T-cell (primary cell): ENCODE measurements at places on chromosomes 11 and 22. TPM values are rescaled to one million over a fixed set of nuclear protein-coding genes. Genes with fewer than 3 reads are reported as not detected.

Gene TSPO
- 78.4 TPM for total RNA-seq

Gene KCNC1
- total RNA-seq: not detected

Gene TRIM49C
- not detected for total RNA-seq

Gene HNRNPUL2
- total RNA-seq: 67.8 TPM

Gene MAP6
- 0.30 TPM for total RNA-seq

Gene OR51E2
- not detected for total RNA-seq

DNA sequence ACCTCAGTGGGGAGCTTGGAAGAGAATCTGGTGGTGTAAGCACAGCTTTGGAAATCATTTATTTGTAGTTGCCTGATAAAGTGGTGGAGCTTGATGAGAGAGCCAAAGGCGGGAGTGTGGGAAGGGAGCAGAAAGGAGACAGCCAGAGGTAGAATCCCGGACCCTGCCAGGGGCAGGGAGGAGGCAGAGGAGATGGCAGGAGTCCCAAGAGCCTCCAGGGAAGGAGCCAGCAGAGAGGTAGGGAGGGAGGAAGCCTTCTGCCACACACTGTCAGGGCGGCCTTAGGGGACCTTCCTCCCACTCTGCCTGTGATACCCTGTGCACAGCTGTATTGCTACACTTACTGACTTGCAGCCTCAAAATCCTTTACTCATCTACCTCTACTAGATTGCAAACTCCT lies 15.4 kb downstream of the SCUBE2 start:
- H3K27me3 ChIP-seq: no peaks in the 10 kb centered on the region
- no peak overlapping the region for H3K4me3 ChIP-seq
- H3K36me3 ChIP-seq: no peaks in the 10 kb centered on the region
- no peak overlapping the region for H3K27ac ChIP-seq
- H3K4me1 ChIP-seq: no peaks in the 10 kb centered on the region

GRCh38 chr11:9980931-9981330 lies 313.1 kb downstream of the SBF2 start:
- H3K4me3 ChIP-seq: no peak overlapping the region
- peaks cover 5% of the 10 kb centered on the region for H3K4me1 ChIP-seq
- no peak overlapping the region for H3K27ac ChIP-seq
- no peaks in the 10 kb centered on the region for H3K27me3 ChIP-seq
- no peak for DNase-seq
- H3K36me3 ChIP-seq: no peaks in the 10 kb centered on the region

DNA sequence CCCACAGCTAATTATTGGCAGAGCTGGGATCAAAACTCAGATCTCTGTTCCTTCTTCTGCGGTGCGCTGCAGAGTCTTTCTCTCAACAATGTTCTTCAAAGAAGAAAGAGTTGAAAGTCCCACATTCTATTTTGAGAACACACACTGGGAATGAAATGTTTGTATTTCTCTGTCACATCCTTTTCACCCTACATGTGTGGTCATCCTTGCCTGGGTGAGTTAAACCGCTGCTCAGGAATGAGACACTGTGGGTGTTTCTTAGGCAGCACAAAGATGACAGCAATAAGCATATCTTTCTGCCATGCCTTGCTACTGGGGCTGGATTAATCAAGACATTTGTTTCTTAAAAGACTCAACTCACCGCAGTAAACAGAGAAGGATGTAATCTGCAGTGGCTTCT lies 222.6 kb downstream of the LARGE1 start:
- no peaks in the 10 kb centered on the region for H3K4me1 ChIP-seq
- no peak for DNase-seq
- H3K36me3 ChIP-seq: no peaks in the 10 kb centered on the region
- no peak overlapping the region for H3K27ac ChIP-seq

DNA sequence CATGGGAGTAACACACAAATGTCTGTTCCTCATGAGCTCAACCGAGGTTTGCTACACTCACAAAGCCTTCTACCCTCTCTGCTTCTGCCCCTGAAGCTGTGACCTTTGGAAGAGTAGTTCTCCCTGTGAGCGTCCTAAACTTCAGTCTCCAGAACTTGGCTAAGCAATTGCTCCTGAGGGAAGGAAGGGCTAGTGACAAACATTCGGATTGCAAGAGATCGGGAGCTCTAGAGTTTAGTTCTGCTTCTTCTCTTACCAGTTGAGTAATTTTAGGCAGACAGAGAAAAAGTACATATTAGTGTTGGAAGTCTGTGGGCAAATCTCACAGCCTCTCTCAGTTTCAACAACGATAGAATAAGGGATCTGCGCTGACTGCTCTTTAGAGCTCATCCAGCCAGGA lies 27.3 kb upstream of the ELF5 start:
- no peaks in the 10 kb centered on the region for H3K36me3 ChIP-seq
- no peak overlapping the region for H3K27ac ChIP-seq
- H3K27me3 ChIP-seq: no peaks in the 10 kb centered on the region
- DNase-seq: no peak

- DNase-seq: no peak
- peaks cover 12% of the 10 kb centered on the region for H3K36me3 ChIP-seq
- H3K4me1 ChIP-seq: peaks cover 10% of the 10 kb centered on the region
- H3K27me3 ChIP-seq: no peaks in the 10 kb centered on the region
- no peak overlapping the region for H3K27ac ChIP-seq
Observed at GRCh38 chr11:57527056-57527631, 3.4 kb downstream of the TIMM10 start.

- H3K4me3 ChIP-seq: no peak overlapping the region
- H3K27ac ChIP-seq: no peak overlapping the region
- peaks cover 13% of the 10 kb centered on the region for H3K27me3 ChIP-seq
- no peaks in the 10 kb centered on the region for H3K4me1 ChIP-seq
Observed at GRCh38 chr11:59183771-59184170, 11.8 kb downstream of the DTX4 start.

DNA sequence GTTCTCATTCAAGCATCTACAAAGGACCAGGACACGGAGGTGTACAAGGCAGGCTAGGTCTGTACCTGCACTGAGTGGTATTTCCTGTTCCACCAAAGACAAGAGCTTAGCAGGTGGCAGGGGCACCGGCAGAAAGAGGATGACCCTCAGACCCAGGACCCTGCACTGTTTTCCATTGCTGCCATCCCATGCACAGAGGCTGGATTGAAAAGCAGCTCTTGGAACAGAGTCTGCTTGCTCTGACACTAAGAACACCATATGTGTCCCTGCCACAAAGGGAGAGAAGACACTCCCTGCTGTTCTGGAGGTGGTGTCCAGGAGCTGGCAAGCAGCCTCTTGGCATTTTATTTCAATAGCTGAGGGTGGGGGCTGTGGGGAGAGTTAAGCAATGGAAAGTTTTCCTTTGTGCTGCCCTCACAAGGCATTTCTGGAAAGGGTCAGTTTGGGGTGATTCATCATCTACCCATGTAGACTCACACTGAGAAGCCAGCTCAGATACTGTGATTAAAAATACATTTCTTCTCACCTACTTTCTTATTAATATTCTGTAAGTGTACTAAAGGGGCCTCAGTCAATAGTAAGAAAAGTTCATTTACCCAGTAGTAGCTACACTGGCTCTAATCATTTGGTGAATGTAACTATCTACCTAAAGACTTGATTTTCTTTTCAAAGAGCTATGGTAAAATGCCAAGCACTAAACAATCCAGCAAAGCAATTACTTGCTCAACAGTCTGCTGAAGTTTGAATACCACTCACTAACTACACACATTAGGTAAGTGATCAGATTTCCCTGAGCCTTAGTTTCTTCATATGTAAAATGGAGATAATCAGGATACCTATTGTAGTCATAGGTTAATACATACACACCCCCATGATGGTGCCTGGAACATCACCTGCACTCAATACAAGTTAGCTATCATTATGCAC lies 55.2 kb downstream of the SLC1A2 start:
- H3K36me3 ChIP-seq: no peaks in the 10 kb centered on the region
- H3K4me3 ChIP-seq: no peak overlapping the region
- no peak overlapping the region for H3K27ac ChIP-seq
- no peaks in the 10 kb centered on the region for H3K4me1 ChIP-seq

DNA sequence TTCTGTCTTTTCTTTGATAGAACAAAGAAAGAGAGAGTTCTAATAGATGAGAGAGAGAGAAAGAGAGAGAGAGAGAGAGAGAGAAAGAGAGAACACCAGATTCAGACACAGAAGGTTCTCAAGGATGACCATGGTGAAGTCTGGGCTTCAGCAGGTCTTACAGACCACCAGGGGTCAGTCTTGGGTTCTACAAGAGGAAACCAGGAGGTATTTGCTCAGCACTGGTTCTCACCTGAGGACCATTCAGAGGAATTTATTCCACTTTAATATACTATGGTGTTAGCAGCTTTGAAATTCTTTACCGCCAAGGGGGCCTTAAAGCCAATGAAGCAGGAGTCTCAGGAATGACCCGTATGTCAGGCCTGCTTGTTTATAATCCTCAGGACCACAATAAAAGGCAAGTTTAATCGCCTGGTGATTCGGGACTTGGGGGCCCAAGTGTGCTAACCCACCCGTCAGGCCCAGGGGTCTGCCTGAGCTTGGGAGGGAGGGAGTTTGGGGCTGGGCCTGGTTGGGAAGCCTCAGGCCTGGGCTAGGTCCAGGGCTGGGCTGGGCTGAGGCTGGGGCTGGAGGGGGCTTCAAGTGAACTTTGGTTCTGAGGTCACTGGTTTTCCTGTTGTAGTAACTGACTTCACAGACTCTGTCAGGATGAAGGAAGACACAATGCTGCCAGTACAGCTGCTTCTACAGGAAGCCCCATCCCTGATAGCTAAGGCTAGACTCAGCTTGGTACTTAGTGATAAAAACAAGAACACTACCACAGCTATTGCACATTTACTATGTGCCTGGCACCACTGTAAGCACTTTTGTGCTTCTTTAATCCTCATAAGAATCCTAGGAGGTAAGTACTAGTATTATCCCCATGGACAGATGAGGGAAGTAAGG lies 179.2 kb upstream of the ZBED5 start:
- no peaks in the 10 kb centered on the region for H3K36me3 ChIP-seq
- H3K27me3 ChIP-seq: peaks cover 2% of the 10 kb centered on the region
- DNase-seq: no peak

DNA sequence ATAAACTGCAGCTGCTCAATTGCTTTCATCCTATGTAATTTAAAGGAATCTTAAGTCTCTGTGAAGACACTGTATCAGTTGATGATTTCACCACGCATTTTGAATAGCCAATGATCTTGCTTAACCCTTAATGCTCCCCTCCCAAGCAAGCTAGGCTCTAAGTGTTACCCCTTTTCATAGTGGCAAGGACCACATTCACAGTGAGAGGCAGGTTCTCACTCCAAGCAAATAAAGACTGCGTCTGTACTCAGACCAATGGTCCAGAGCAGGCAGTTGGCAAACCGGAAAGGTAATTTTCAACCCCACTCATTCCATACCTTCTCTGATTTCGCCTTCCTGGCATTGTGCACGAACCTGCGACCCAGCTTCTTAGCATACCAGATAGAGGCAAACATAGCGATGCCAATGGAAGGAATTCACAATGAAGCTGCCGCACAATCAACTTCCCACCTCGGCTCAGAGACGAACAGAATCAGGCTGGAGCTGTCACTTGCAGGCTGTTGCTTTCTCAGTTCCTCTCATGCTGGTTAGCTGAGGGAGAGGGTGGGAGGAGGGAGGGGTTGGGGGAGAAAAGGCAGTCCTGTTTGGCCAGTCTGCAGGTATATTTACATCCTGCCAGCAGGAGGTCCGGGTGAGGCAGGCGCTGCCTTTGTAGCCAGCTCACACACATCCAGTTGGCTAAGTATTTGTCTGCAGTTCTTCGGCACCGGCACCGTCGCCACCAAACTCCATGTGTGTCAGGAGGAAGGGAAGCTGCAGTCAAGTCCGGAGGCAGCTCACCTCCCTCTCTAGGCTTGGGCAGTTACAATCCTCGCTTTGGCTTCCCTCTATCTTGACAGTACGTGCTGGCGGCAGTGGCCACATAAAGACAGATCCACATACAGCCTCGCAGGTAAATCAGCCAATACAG lies 1151.2 kb upstream of the CCDC90B start:
- no peak for DNase-seq
- H3K4me3 ChIP-seq: no peak overlapping the region
- no peaks in the 10 kb centered on the region for H3K36me3 ChIP-seq
- H3K4me1 ChIP-seq: no peaks in the 10 kb centered on the region
- H3K27ac ChIP-seq: no peak overlapping the region
- H3K27me3 ChIP-seq: no peaks in the 10 kb centered on the region

GRCh38 chr22:50270666-50271394 lies 650 bp upstream of the MAPK11 start:
- peaks cover 44% of the 10 kb centered on the region for H3K4me1 ChIP-seq
- peaks cover 29% of the 10 kb centered on the region for H3K27me3 ChIP-seq
- peak overlapping the region; percentile 71 for H3K4me3 ChIP-seq
- H3K36me3 ChIP-seq: no peaks in the 10 kb centered on the region
- no peak overlapping the region for H3K27ac ChIP-seq
- DNase-seq: peak; percentile 69

DNA sequence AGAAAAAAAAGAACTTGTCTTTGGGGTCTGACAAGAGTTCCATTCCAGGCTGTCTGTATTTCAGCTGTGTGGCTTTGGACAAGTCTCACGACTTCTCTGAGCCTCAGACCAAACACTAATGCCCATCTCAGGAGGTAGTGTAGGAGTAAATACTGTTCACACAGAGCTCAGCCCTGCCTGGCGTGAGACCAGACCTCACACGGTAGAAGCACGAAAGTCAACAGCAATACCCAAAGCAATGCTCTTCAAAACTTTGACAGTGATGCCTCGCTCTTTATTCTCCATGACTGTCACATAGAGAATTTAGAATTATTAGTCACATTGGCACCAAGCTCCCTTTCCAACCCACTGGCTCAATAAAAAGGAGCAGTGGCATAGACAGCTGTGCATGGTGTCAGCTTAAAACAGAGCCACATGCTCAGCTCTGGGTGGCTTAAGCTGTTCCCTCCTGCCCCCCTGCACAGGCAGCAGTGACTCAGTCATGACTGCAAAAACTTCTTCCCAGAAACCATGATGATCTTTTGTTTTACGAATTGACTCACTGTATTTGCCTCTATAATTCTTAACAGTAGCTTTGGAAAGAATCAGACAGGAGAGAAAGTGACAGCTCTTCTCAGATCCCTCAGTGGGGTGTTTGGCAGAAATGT lies 74.0 kb upstream of the PHF21B start:
- DNase-seq: no peak
- H3K27me3 ChIP-seq: peaks cover 34% of the 10 kb centered on the region
- no peak overlapping the region for H3K4me3 ChIP-seq
- H3K27ac ChIP-seq: no peak overlapping the region

GRCh38 chr11:129731316-129731715 lies 84.3 kb upstream of the TMEM45B start:
- H3K27ac ChIP-seq: no peak overlapping the region
- no peaks in the 10 kb centered on the region for H3K36me3 ChIP-seq
- H3K27me3 ChIP-seq: peaks cover 3% of the 10 kb centered on the region
- no peaks in the 10 kb centered on the region for H3K4me1 ChIP-seq
- H3K4me3 ChIP-seq: no peak overlapping the region
